ENCODE measurements at places on chromosomes 6 and 20.

DNA sequence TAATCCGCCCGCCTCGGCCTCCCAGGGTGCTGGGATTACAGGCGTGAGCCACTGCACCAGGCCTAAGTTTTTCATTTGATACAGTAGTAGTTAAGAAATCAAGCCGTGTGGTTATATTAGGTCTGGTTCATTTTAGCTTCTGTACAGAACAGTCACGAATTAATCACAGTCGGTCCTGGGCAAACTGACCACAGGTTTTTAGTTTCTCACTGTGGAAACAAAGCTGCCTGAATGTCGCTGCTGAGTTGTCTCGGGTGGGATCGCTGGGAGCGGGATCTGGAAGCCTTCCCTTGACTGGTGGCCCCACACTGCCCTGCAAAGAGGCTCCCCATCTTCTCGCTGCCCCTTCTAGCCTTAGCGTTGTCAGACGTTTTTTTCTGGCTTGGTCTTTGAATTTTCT, 18.6 kb downstream of the UCKL1 start:
- DNase-seq = no peak

- no peak for DNase-seq
Observed at GRCh38 chr6:143569040-143569439, 57.5 kb upstream of the FUCA2 start.

DNA sequence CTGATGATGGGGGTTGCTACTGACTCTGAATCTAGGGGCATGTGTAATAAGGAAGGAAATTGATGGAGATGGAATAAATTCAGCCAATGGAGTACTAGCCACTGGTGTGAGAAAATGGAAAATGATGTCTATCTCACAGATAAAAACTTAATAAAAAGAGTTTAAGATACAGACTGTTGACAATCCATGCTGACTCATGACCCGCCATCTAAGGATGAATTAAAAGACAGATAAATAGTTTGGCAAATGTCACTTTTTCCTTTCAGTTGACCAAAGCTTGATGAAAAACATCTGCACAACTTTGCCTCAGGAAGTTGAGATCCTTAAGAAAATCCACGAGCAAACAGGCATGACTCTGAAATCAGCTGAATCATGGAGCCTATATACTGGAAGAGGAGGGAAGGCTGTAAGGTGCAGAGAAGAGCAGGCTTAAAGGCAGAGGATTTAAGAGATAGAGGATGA, 82.6 kb upstream of the BMP5 start:
- no peak for DNase-seq

DNA sequence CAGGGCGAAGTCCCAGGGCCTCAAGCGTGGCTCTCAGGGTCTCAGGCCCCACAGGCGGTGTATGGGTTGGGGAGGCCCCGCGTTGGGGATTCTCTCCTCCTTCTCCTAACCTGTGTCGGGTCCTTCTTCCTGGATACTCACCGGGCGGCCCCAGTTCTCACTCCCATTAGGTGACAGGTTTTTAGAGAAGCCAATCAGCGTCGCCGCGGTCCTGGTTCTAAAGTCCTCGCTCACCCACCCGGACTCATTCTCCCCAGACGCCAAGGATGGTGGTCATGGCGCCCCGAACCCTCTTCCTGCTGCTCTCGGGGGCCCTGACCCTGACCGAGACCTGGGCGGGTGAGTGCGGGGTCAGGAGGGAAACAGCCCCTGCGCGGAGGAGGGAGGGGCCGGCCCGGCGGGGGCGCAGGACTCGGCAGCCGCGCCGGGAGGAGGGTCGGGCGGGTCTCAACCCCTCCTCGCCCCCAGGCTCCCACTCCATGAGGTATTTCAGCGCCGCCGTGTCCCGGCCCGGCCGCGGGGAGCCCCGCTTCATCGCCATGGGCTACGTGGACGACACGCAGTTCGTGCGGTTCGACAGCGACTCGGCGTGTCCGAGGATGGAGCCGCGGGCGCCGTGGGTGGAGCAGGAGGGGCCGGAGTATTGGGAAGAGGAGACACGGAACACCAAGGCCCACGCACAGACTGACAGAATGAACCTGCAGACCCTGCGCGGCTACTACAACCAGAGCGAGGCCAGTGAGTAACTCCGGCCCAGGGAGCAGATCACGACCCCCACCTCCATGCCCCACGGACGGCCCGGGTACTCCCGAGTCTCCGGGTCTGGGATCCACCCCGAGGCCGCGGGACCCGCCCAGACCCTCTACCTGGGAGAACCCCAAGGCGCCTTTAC, at the start of gene HLA-G:
Gene HLA-G, plus strand, starts transcription at position 247 of the 892 bp plus-strand sequence. Its CDS starts 20 bp downstream, at position 267.
- no peak for DNase-seq

- no peak for DNase-seq
Observed at GRCh38 chr20:3732327-3733118, at the start of gene HSPA12B. Gene HSPA12B (plus strand): TSS chr20:3732685. CDS start chr20:3738675, 5,990 bp downstream.

- DNase-seq = peak; percentile 12
Observed at GRCh38 chr20:54219751-54220426, 12.0 kb downstream of the PFDN4 start.
